ENCODE measurements at places on chromosomes 3 and 15. TPM values are rescaled to one million over a fixed set of nuclear protein-coding genes. Genes with fewer than 3 reads are reported as not detected.

CBLB gene
- total RNA-seq, result 14.7 TPM

RAD51 gene
- total RNA-seq, result 22.0 TPM

RASGRP1 gene
- 0.32 TPM for total RNA-seq

CDCP1 gene
- total RNA-seq, result 10.5 TPM

HESX1 gene
- 0.33 TPM for total RNA-seq

SLC9C1 gene
- total RNA-seq, result not detected

TEX9 gene
- 5.0 TPM for total RNA-seq

ZNF660 gene
- total RNA-seq, result not detected

SIDT1 gene
- 0.69 TPM for total RNA-seq

GOLGA8S gene
- total RNA-seq, result 0.18 TPM

TNFAIP8L3 gene
- total RNA-seq, result 8.9 TPM

HHLA2 gene
- 0.13 TPM for total RNA-seq

CHRFAM7A gene
- 7.5 TPM for total RNA-seq

RBPMS2 gene
- 6.5 TPM for total RNA-seq

HGD gene
- 14.2 TPM for total RNA-seq

SLC22A14 gene
- 0.03 TPM for total RNA-seq

TM6SF1 gene
- total RNA-seq, result not detected

CPNE4 gene
- 4.0 TPM for total RNA-seq

SEC62 gene
- total RNA-seq, result 88.6 TPM

SLC35G2 gene
- total RNA-seq, result 28.5 TPM

DPPA2 gene
- total RNA-seq, result not detected

ABHD10 gene
- 22.6 TPM for total RNA-seq

TGM5 gene
- not detected for total RNA-seq

FOXB1 gene
- total RNA-seq, result not detected

REC114 gene
- not detected for total RNA-seq

SERINC4 gene
- total RNA-seq, result 0.08 TPM

KLHL40 gene
- not detected for total RNA-seq

LRRK1 gene
- 17.8 TPM for total RNA-seq

GPR15 gene
- total RNA-seq, result not detected

APEH gene
- 70.4 TPM for total RNA-seq

ACTRT3 gene
- 2.5 TPM for total RNA-seq

FBXO40 gene
- not detected for total RNA-seq

ROPN1 gene
- not detected for total RNA-seq

SLC51B gene
- 16.4 TPM for total RNA-seq

NFKBIZ gene
- 7.2 TPM for total RNA-seq

UBAP1L gene
- total RNA-seq, result 1.1 TPM

STRIT1 gene
- total RNA-seq, result not detected

MYZAP gene
- total RNA-seq, result 1.2 TPM

NLGN1 gene
- total RNA-seq, result not detected

CLCN2 gene
- total RNA-seq, result 5.8 TPM

CCRL2 gene
- 0.18 TPM for total RNA-seq

FOXL2NB gene
- 0.89 TPM for total RNA-seq

LXN gene
- total RNA-seq, result 69.2 TPM

TLR9 gene
- 0.05 TPM for total RNA-seq

SCN11A gene
- total RNA-seq, result not detected

CAND2 gene
- 0.42 TPM for total RNA-seq

DLEC1 gene
- total RNA-seq, result 0.05 TPM

GOLGA6D gene
- total RNA-seq, result 0.03 TPM

AKAP13 gene
- 57.8 TPM for total RNA-seq

GPR62 gene
- not detected for total RNA-seq

CELF6 gene
- total RNA-seq, result 0.13 TPM

TRIM42 gene
- total RNA-seq, result not detected

Measured in A549 treated with CORT108297 at 1 μM for 4 hours (cell line).